Immature natural killer cell (primary cell): ENCODE measurements at places on chromosomes 5 and 9. TPM values are rescaled to one million over a fixed set of nuclear protein-coding genes. Genes with fewer than 3 reads are reported as not detected.

GRCh38 chr9:117028103-117028858 lies 341.2 kb downstream of the TRIM32 start:
- H3K27me3 ChIP-seq = no peaks in the 10 kb centered on the region
- H3K4me1 ChIP-seq = no peaks in the 10 kb centered on the region
- no peak overlapping the region for H3K27ac ChIP-seq
- no peaks in the 10 kb centered on the region for H3K36me3 ChIP-seq
- H3K4me3 ChIP-seq = no peak overlapping the region

DNA sequence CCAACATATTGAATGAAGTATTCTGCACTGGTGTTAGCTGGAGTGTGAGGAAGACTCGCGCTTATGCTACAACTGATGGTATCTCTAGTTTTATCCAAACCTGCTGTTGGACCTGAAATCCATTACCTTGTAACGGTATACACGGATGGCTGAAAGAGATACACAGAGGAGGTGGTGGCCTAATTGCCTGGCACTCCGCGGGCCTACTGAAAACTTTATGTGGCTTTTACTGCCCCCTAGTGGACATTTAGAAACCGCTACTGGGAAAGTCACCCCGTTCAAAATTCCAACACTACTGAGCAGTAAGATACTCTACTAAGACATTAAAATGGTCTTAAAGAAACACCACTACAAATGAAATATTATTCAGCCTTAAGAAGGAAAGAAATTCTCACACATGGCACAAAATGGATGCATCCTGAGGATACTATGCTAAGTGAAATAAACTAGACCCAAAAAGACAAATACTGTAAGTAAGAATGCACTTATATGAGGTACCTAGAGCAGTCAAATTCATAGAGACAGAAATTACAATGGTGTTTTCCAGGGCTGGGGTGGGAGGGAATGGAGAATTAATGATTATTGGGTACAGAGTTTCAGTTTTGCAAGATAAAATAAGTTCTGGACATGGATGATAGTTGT lies 100.4 kb downstream of the TTLL11 start:
- no peak overlapping the region for H3K4me3 ChIP-seq
- H3K4me1 ChIP-seq = no peaks in the 10 kb centered on the region
- no peak overlapping the region for H3K27ac ChIP-seq
- peaks cover 4% of the 10 kb centered on the region for H3K27me3 ChIP-seq
- H3K36me3 ChIP-seq = no peaks in the 10 kb centered on the region

DNA sequence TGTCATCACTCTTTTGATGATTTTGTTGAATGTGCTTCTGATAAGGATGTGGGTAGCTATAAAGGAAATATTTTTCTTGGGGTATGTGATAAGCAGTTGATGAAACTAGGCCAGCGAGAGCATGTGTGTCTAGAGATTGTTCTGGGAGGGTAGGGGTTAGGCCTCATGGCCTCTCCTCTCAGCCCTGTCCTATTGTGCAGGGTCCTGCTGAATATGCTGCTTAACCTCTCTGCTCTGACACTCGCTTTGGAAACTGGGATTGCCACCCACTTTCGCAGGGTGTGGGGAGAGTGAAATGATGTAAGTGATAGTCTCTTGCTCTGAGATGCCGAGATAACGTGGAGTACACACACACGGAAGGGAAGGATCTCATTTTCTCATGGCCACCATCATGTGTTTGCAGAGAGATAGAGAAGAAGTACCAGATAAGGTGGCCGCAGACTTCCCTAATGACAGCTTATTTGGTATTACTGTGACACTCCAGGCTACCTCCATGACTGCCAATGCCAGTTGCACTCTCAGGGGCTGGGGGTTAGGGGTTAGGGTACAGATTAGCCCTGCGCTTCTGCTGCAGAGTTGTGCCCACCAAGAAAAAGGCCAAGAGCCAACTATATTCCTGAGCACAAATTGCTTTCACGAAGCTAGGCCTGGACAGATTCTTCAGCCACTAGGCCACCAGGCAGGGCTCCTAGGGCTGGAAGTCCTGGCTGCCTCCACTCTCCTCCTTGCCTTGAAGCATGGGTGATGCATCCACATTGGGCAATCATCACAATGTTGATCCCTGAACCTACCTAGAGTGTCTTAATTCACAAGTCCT lies 25.2 kb upstream of the TNFAIP8 start:
- no peaks in the 10 kb centered on the region for H3K27me3 ChIP-seq
- peak; percentile 43 for DNase-seq
- H3K4me3 ChIP-seq = peak overlapping the region; percentile 68
- no peaks in the 10 kb centered on the region for H3K36me3 ChIP-seq
- peaks cover 95% of the 10 kb centered on the region for H3K4me1 ChIP-seq

GRCh38 chr9:33349743-33350142 lies 52.6 kb downstream of the AQP7 start:
- no peak overlapping the region for H3K27ac ChIP-seq
- H3K36me3 ChIP-seq = peaks cover 27% of the 10 kb centered on the region
- no peaks in the 10 kb centered on the region for H3K4me1 ChIP-seq
- no peak for DNase-seq
- H3K4me3 ChIP-seq = no peak overlapping the region

SPATA31C1 gene
- polyA plus RNA-seq = not detected

GRCh38 chr9:131092548-131093440 lies 3.5 kb upstream of the AIF1L start:
- no peak overlapping the region for H3K27ac ChIP-seq
- H3K4me3 ChIP-seq = no peak overlapping the region
- peaks cover 6% of the 10 kb centered on the region for H3K4me1 ChIP-seq
- no peaks in the 10 kb centered on the region for H3K36me3 ChIP-seq
- peaks cover 14% of the 10 kb centered on the region for H3K27me3 ChIP-seq
